Uterus (tissue), 4 donors: ENCODE measurements at places on chromosomes 3 and 15. TPM values are rescaled to one million over a fixed set of nuclear protein-coding genes. Genes with fewer than 3 reads are reported as not detected.
A peak's percentile ranks its signal among the peaks of the same experiment; 100 is the strongest.

DNA sequence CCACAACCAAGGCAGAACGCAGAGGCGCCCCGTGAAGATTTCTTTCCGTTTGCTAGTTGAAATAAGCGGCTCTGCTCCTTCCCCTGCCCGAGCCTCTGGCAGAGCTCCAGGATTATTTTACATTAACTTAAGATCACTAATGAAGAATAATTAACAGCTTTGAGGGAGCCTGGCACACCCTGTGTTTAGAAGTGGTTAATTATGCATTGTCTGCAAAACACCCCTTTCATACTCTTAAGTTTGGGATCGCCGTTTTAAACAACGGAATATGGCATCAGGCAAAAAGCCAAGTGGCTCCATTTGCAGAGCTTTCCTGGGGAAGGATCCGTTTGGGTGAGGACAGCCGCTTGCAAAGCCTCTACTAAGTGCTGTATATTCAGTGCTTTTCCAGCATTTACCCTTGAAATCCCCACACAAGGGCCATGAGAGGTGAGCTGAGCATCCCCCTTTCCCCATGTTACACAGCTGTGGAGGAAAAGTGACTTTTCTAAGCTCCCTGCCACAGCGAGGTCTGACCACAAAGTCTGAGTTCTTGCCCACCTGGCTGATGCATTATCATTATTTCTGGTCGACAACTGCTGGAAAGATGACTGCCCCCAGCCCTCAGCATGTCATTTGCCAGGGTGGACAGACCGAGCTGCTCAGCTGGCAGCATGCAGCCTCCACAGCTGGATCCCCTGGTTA is 33.9 kb downstream of the IQSEC1 start:
- no peak overlapping the region for H3K4me3 ChIP-seq
- no peaks in the 10 kb centered on the region for H3K4me1 ChIP-seq
- no peak for DNase-seq
- no peaks in the 10 kb centered on the region for H3K36me3 ChIP-seq
- no peak overlapping the region for H3K27ac ChIP-seq

DNA sequence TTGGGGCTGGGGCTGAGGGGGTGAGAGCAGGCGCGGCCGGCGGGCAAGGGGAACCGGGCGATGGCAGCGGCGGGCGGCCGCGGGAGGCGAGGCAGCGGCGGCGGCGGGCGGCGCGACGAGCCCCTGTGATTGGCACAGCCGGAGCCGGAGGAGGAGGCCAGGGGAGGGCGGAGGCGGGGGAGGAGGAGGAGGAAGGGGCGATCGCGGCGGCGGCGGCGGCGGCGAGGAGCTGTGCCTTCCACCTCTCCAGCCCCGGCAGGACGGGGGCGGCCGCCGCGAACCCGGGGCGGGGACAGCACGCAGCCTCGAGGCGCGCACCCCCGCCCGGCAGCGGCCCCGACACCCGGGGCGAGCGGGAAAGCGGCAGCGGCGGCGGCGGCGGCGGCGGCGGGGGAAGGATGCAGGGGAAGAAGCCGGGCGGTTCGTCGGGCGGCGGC is at the start of gene SLCO3A1:
TSS of gene SLCO3A1 (plus strand) at position 198 of the 437 bp plus-strand sequence.
- no peaks in the 10 kb centered on the region for H3K27me3 ChIP-seq
- peaks cover 7% of the 10 kb centered on the region for H3K4me1 ChIP-seq
- no peaks in the 10 kb centered on the region for H3K36me3 ChIP-seq
- peak within 1 kb of the TSS; percentile 84 for H3K4me3 ChIP-seq
- H3K27ac ChIP-seq: peak within 1 kb of the TSS; percentile 97

GRCh38 chr3:184563941-184564684 is 2.5 kb downstream of the EPHB3 start:
- H3K27ac ChIP-seq: peak overlapping the region; percentile 82
- H3K27me3 ChIP-seq: no peaks in the 10 kb centered on the region
- no peaks in the 10 kb centered on the region for H3K36me3 ChIP-seq
- no peak for DNase-seq

DNA sequence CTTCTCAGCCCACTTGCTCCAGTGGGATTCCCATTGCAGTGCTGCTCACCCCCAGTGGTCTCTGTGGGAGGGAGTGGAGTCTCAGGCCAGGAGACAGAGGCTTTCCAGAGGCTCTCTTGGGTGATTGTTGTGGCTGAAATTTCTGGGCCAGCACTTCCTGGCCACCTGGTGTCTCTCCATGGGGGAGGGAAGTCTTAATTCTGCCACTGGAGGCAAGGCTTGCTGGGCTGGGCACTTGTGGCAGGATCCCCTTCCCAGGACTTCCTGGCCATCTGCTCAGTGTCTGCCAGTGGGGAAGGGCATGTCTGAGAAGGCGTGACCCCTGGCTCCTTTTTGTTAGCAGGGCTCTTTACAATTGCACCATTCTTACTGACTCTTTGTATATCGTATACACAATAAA is 351.8 kb downstream of the GABRB3 start:
- no peak overlapping the region for H3K4me3 ChIP-seq
- no peaks in the 10 kb centered on the region for H3K36me3 ChIP-seq
- H3K27me3 ChIP-seq: no peaks in the 10 kb centered on the region
- H3K27ac ChIP-seq: no peak overlapping the region
- H3K4me1 ChIP-seq: no peaks in the 10 kb centered on the region

GRCh38 chr3:193620650-193621049 is 27.6 kb downstream of the OPA1 start:
- no peaks in the 10 kb centered on the region for H3K4me1 ChIP-seq
- no peaks in the 10 kb centered on the region for H3K36me3 ChIP-seq
- no peaks in the 10 kb centered on the region for H3K27me3 ChIP-seq
- no peak overlapping the region for H3K27ac ChIP-seq
- DNase-seq: no peak
- H3K4me3 ChIP-seq: no peak overlapping the region

DNA sequence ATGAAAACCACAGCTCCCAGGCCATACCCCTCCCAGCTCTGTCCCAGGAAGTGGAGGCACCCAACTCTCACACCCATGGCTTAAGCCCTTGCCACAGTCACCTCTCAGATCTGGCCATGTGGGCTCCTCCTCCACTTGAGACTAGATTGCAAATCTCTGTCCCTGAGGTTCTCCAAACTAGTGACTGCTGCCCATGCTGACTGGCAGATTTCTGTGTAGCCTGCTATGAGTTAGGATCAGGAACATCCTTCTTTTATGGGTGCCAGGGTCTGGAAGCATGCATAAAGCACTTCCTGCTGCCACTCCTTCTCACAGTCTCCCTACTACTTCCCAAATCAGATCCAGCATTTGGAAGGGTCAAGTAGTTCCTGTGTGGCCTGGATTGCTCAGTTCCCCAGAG is 59.6 kb upstream of the GOLIM4 start:
- no peak overlapping the region for H3K27ac ChIP-seq
- H3K4me3 ChIP-seq: no peak overlapping the region
- no peaks in the 10 kb centered on the region for H3K4me1 ChIP-seq
- H3K36me3 ChIP-seq: peaks cover 3% of the 10 kb centered on the region
- no peak for DNase-seq
- no peaks in the 10 kb centered on the region for H3K27me3 ChIP-seq

GRCh38 chr3:68931406-68932149 is 769 bp downstream of the TAFA4 start:
- no peak overlapping the region for H3K27ac ChIP-seq
- no peak for DNase-seq
- H3K4me3 ChIP-seq: no peak overlapping the region

GRCh38 chr3:65963787-65964677 is 74.7 kb downstream of the MAGI1 start:
- H3K4me3 ChIP-seq: no peak overlapping the region
- no peak for DNase-seq
- no peaks in the 10 kb centered on the region for H3K36me3 ChIP-seq
- no peak overlapping the region for H3K27ac ChIP-seq
- no peaks in the 10 kb centered on the region for H3K4me1 ChIP-seq

Gene TMIE
- 1.6 TPM for total RNA-seq

Gene GOLGA6A
- not detected for total RNA-seq

Gene TEX55
- total RNA-seq: not detected
